A673 (cell line): ENCODE measurements at places on chromosomes 12 and 14. TPM values are rescaled to one million over a fixed set of nuclear protein-coding genes. Genes with fewer than 3 reads are reported as not detected.

DNA sequence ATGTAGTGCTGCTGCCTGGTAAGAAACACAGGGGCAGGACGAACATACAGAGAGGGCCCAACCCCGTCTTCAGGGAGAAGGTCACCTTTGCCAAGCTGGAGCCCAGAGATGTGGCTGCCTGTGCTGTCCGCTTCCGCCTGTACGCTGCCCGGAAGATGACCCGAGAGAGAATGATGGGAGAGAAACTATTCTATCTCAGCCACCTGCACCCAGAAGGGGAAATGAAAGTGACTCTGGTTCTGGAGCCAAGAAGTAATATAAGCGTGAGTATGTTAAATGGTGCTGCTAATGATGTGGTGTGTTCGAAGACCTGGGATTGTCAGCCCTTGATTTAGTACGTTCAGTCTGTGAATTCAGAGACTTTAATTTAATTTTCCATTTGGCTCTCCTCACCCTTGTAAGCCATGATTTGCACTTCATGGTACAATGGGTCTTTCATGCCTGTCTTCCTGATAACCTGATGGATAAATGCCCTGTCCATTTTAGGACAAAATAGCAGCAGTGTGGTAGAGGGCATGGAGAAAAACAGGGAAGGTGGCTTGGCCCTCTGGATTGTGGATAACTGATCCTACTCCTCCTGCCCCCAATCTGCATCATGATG, 318.9 kb downstream of the SNAPC1 start:
- no peaks in the 10 kb centered on the region for H3K27me3 ChIP-seq
- H3K27ac ChIP-seq, result no peak overlapping the region
- H3K4me3 ChIP-seq, result no peak overlapping the region
- no peak for DNase-seq
- peaks cover 12% of the 10 kb centered on the region for H3K4me1 ChIP-seq

DNA sequence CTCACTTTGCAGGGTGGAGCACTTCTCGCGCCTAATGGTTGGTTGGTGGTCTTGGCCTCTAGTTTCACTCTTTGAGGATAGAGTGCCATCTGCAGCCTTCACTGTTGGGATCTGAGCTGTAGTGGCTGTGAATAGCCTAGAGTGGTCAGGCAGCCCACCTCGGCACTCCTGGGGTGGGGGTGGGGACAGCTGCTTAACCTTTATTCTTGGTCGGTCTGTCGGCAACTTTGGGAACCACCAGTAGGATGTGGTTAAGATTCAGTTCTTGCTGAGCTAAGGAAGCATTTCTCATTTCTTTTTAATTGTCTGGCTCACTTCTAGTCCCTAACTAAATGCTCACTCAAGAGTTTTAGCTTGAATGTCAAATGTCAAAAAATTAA, 21.1 kb downstream of the TMBIM6 start:
- peaks cover 76% of the 10 kb centered on the region for H3K36me3 ChIP-seq
- no peaks in the 10 kb centered on the region for H3K27me3 ChIP-seq
- no peak for DNase-seq
- no peaks in the 10 kb centered on the region for H3K4me1 ChIP-seq

DNA sequence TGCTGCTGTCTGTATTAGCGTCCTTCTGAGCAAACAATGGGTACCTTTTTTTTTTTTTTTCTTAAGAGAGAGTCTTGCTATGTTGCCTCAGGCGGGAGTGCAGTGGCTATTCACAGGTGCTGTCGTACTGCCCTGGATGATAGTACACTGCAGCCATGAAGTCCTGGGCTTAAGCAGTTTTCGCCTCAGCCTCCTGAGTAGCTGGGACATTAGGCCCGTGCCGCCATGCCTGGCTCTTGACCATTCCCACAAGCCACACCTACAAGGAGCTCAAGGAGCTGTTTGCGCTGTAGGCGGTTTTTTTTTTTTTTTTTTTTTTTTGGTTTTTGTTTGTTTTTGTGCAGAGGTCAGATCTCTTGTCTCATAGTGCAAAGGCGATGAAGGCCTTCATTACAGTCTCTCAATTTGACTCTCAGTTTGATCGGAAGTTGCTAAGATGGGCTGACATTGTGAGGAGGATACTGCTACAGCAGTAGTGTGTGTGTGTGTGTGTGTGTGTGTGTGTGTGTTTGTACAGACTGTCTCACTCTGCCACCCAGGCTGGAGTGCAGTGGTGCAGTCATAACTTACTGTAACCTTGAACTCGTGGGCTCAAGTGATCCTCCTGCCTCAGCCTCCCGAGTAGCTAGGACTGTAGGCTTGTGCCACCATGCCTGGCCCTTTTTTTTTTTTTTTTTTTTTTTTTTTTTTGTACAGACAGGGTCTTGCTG, 34.2 kb downstream of the TRAF3 start:
- DNase-seq, result no peak
- no peaks in the 10 kb centered on the region for H3K27me3 ChIP-seq
- H3K4me3 ChIP-seq, result no peak overlapping the region
- H3K36me3 ChIP-seq, result no peaks in the 10 kb centered on the region
- no peaks in the 10 kb centered on the region for H3K4me1 ChIP-seq

- no peak for DNase-seq
- H3K4me3 ChIP-seq, result no peak overlapping the region
- H3K27ac ChIP-seq, result no peak overlapping the region
- H3K36me3 ChIP-seq, result no peaks in the 10 kb centered on the region
- no peaks in the 10 kb centered on the region for H3K27me3 ChIP-seq
- H3K4me1 ChIP-seq, result peaks cover 12% of the 10 kb centered on the region
These were observed 30.6 kb upstream of the C14orf180 start for GRCh38 chr14:104548802-104549535.

DNA sequence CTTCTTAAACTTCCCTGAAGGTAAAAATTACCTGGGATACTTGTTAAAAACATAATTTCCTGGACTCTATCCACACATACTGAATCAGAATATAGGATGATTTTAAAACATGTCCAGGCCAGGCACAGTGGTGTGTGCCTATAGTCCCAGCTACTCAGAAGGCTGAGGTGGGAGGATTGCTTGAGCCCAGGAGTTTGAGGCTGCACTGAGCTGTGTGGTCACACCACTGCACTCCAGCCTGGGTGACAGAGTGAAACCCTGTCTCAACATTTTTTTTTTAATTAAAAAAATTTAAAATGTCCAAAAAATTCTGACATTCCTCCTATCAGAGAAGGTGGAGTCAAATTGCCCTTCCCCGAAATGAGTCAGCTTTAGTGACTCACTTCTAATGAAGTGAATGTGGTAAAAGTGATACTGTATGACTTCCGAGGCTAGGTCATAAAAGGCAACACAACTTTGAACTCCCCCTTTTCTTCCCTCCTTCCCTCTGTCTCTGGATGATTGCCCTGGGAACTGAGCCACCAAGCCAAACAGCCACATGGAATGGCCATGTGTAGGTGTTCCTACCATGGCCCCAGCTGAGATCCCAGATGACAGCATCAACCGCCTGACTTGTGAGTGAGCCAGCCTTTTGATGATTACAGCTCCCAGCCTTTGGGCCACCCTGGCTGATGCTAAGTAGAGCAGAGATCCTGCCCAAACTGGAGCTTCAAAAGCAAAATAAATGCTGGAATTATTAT, 36.3 kb downstream of the LIMA1 start:
- no peaks in the 10 kb centered on the region for H3K27me3 ChIP-seq
- H3K27ac ChIP-seq, result no peak overlapping the region
- peak; percentile 63 for DNase-seq

DNA sequence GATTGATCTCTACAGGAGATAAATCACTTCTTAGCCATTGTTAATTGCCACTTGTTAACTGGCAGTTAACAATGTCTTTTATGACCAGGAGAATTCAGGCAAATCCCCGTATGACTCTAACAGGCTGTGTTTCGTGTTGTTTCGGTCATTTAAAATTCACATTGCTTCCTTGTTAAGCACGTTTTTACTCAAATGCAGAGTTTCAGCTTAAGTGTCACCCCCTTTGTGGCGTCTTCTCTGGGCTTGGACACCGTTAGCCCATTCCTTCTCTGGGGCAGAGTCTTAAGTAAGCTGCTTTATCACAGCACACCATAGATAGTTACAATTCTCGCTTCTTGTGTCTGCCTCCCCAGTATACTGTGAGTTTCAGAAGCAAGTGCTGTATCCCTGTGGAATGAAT, 205.4 kb downstream of the EPS8 start:
- no peaks in the 10 kb centered on the region for H3K36me3 ChIP-seq
- H3K4me1 ChIP-seq, result no peaks in the 10 kb centered on the region
- DNase-seq, result no peak
- no peak overlapping the region for H3K27ac ChIP-seq

GRCh38 chr12:46390304-46390703, 17.7 kb upstream of the SLC38A2 start:
- H3K4me3 ChIP-seq, result no peak overlapping the region
- H3K36me3 ChIP-seq, result no peaks in the 10 kb centered on the region

- H3K27me3 ChIP-seq, result peaks cover 27% of the 10 kb centered on the region
- H3K4me3 ChIP-seq, result no peak overlapping the region
- H3K27ac ChIP-seq, result no peak overlapping the region
- H3K4me1 ChIP-seq, result no peaks in the 10 kb centered on the region
These were observed 98.6 kb downstream of the GPATCH2L start for GRCh38 chr14:76250302-76250701.

GRCh38 chr14:31297701-31298344, 90.2 kb upstream of the HECTD1 start:
- H3K4me3 ChIP-seq, result no peak overlapping the region
- H3K27ac ChIP-seq, result no peak overlapping the region
- H3K4me1 ChIP-seq, result no peaks in the 10 kb centered on the region
- H3K27me3 ChIP-seq, result no peaks in the 10 kb centered on the region
- no peak for DNase-seq

- no peaks in the 10 kb centered on the region for H3K36me3 ChIP-seq
- H3K4me1 ChIP-seq, result no peaks in the 10 kb centered on the region
- H3K27ac ChIP-seq, result no peak overlapping the region
- no peak for DNase-seq
- no peaks in the 10 kb centered on the region for H3K27me3 ChIP-seq
- no peak overlapping the region for H3K4me3 ChIP-seq
These were observed 865.7 kb downstream of the SLC6A15 start for GRCh38 chr12:84046859-84047258.

ACSM4 gene
- not detected in 2 replicates for total RNA-seq

GRCh38 chr12:121788176-121788818, 5.2 kb downstream of the RHOF start:
- H3K4me1 ChIP-seq, result no peaks in the 10 kb centered on the region
- DNase-seq, result no peak
- no peaks in the 10 kb centered on the region for H3K27me3 ChIP-seq

DNA sequence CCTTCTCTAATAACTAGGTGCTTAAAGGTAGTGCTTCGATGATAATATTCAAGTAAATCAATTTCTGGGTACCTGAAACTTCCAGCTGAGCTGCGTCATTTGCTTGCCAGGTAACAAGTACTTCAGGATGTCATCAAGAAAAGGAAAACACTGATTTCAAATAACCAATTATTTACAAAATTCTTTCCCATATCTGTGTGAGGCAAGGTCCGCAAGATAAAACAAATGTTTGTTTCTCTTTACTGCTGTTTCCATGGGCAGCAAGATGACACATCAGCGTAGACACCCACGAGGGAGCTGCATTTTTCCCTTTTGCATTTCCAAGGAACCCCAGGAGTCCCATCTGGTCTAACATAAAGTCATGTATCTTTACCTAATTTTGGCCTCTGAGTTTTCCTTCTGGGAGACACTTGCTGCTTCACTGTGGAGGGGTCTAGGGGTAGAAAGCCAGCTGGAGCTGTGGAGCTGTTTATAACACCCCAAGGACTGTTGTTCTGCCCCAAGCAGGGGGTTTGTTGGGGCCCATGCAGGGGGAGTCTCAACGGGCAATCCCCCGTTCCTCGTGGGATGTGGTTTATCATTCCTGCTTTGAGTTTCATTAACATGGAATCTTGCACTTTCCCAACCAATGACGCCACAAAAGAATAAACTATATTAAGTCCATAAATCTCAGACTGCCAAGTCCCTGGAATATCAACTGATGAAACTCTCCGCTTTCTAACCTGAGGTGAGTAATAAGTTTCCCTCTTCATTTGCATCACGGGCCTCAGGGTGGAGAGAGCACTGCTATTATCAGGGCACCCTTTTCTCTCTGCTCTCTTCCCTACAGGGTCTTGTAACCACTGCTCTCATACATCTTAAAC, 112.8 kb upstream of the PELI2 start:
- no peaks in the 10 kb centered on the region for H3K27me3 ChIP-seq
- no peak overlapping the region for H3K4me3 ChIP-seq
- no peak overlapping the region for H3K27ac ChIP-seq
- H3K4me1 ChIP-seq, result no peaks in the 10 kb centered on the region

ERBB3 gene
- 0.70 and 2.0 TPM in 2 replicates for total RNA-seq

GRCh38 chr12:4849115-4849541, 60.6 kb upstream of the KCNA1 start:
- H3K27me3 ChIP-seq, result peaks cover 21% of the 10 kb centered on the region
- no peak overlapping the region for H3K4me3 ChIP-seq
- DNase-seq, result peak; percentile 30
- H3K27ac ChIP-seq, result no peak overlapping the region
- H3K4me1 ChIP-seq, result no peaks in the 10 kb centered on the region

CCDC38 gene
- 0.24 and 0.26 TPM in 2 replicates for total RNA-seq

DNA sequence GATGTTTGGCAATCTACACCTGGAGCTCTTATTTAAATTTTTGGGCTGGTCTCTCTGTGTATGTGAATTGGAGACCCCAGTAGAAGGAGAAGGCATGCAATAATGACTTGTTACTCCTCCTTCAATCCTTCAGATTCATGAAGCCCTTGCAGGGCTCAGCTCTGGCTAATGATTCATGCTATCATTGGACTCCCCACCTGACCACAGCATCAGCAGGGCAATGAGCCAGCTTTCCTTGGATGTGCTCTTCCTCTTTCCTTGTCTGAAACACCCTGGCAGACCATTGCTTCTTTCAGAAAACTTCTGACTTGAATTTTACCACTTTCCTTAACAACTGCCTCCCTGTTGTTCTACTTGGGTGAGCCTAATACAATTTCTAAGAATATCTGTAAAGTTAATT, 1019.2 kb downstream of the AACS start:
- no peak for DNase-seq
- no peaks in the 10 kb centered on the region for H3K36me3 ChIP-seq
- H3K4me1 ChIP-seq, result no peaks in the 10 kb centered on the region
- H3K4me3 ChIP-seq, result no peak overlapping the region

- peaks cover 9% of the 10 kb centered on the region for H3K4me1 ChIP-seq
- no peaks in the 10 kb centered on the region for H3K36me3 ChIP-seq
- H3K27me3 ChIP-seq, result no peaks in the 10 kb centered on the region
- no peak overlapping the region for H3K4me3 ChIP-seq
- H3K27ac ChIP-seq, result no peak overlapping the region
- DNase-seq, result no peak
These were observed 15.7 kb downstream of the NINJ2 start for GRCh38 chr12:647385-648085.

DNA sequence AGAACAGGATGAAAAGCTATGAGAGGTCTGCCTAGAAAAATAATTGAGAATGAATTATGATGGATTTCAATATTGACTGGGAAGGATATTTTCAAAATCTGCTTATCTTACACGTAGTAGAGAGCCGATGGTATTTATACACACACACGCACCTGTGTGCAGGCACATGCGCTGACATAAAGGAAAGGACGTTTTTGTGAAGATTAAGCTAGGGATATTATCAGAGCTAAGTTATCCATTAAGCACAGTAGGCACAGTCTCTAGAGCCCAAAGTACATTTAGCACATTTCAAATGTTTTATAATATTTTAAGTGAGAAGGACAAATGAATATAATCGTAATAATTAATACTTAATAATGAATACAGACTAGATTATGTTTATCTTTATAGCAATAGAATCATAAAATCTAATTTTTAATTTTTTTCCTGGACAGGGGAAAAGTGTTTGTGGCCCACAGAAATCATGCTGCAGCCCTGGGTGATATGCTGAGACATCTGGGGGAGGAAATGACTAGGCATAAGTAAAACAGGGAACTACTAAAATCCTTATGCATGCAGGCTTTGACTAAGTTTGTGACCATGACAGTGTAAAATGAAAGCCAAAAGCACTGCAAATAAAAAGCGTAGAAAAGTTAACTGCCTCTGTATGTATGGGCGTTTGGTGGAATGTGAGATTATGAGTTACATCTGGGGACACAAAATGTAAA, 146.1 kb downstream of the KITLG start:
- no peak overlapping the region for H3K4me3 ChIP-seq
- DNase-seq, result no peak
- H3K36me3 ChIP-seq, result no peaks in the 10 kb centered on the region

ISM2 gene
- total RNA-seq, result 4.3 and 5.1 TPM in 2 replicates

PCED1B gene
- 2.1 and 3.1 TPM in 2 replicates for total RNA-seq
